ENCODE measurements at places on chromosomes 7 and 10. TPM values are rescaled to one million over a fixed set of nuclear protein-coding genes. Genes with fewer than 3 reads are reported as not detected.

Gene TFR2
- total RNA-seq = 627 TPM

Gene ADIRF
- 35.2 TPM for total RNA-seq

Gene DENND2A
- 1.4 TPM for total RNA-seq

DNA sequence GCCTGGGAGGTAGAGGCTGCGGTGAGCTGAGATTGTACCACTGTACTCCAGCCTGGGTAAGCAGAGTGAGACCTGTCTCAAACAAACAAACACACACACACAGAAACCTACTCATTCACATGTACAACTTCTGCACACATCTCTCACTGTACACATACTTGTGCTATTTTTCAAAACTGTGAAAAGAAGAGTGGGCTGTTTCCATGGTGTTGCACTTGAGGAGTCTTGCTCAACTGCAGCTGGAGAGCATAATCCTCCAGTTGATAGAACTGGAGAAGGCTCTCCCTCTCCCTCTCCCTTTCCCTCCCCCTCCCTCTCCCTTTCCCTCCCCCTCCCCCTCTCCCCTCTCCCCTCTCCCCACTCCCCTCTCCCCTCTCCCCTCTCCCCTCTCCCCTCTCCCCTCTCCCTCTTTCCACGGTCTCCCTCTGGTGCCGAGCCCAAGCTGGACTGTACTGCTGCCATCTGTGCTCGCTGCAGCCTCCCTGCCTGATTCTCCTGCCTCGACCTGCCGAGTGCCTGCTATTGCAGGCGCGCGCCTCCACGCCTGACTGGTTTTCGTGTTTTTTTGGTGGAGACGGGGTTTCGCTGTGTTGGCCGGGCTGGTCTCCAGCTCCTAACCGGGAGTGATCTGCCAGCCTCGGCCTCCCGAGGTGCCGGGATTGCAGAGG, 43.7 kb upstream of the DLD start:
- no peaks in the 10 kb centered on the region for H3K4me1 ChIP-seq
- H3K4me3 ChIP-seq = no peak overlapping the region
- no peaks in the 10 kb centered on the region for H3K36me3 ChIP-seq
- DNase-seq = no peak

GRCh38 chr10:21396889-21397288, 128.6 kb downstream of the SKIDA1 start:
- H3K36me3 ChIP-seq = no peaks in the 10 kb centered on the region
- H3K4me1 ChIP-seq = no peaks in the 10 kb centered on the region
- no peak for DNase-seq
- no peak overlapping the region for H3K27ac ChIP-seq
- H3K4me3 ChIP-seq = no peak overlapping the region

GRCh38 chr7:142690554-142691182, 58.6 kb upstream of the PRSS1 start:
- no peak for DNase-seq
- no peaks in the 10 kb centered on the region for H3K27me3 ChIP-seq
- no peak overlapping the region for H3K27ac ChIP-seq

GRCh38 chr10:58993480-58994221, 182.8 kb upstream of the PHYHIPL start:
- H3K36me3 ChIP-seq = no peaks in the 10 kb centered on the region
- H3K4me1 ChIP-seq = peaks cover 53% of the 10 kb centered on the region
- DNase-seq = no peak
- no peaks in the 10 kb centered on the region for H3K27me3 ChIP-seq
- peak overlapping the region; percentile 43 for H3K27ac ChIP-seq

DNA sequence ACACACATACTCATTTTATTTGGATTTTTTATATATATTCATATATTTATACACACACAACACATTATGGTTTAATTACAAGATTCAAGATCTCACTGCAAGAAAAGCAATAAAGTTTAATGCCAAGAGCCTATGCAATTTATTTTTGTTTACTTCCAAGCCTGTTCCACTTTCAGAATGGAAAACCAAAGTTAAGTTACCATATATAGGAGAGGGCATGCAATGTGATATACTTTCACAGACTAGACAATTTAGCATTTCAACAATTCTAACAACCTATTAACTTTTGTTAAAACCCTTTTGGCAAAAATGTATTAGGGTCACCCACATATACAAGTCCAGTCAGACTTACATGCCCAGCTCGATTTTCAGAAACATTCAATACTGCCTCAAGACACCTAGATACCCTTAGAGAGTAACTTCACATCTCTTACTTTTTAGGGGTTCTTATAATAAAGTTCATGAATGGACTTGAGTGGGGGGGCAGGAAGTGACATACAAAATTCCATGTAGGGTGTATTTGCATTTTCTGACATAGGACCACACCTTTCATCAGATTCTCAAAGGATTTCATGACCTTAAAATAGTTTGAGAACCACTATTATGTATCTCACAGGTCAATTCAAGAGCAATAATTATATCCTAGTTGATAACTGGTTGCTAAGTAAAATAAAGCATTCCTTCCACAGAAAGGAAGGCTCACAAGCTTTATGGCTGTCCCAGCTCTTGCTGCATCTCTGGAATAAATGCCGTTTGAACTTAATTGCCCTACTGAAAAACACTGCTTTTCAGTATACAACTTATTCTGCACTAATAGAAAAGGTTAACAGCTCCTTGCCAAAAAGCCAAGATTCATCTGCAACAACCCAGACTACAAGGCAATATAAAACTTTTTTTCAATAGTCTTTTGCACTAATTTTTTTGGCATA, 2.5 kb downstream of the P4HA1 start:
- no peaks in the 10 kb centered on the region for H3K36me3 ChIP-seq
- no peaks in the 10 kb centered on the region for H3K27me3 ChIP-seq
- no peaks in the 10 kb centered on the region for H3K4me1 ChIP-seq
- DNase-seq = no peak

All from right lobe of liver (tissue), 6 donors.